Right atrium auricular region (tissue), 2 donors: ENCODE measurements at places on chromosomes 7 and 10.

- DNase-seq = no peak
Measured at GRCh38 chr10:119166118-119166500, 595 bp upstream of the SFXN4 start.

DNA sequence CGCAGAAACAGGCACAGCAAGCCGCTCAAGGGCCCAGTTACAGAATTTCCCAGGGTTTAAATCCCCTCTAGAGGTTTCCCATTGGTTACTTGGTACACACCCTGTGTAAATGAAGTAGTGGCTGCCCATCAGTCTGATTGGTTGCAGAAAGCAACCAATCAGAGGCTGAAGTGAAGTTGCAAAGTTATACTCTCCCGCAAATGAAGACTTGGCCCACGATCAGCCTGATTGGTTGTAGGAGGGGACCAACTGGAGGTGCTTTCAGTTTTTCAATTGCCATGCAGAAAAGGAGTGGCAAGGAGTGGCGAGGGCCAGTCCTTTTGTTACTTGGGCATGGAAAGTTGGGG lies 909.2 kb upstream of the AUTS2 start:
- DNase-seq = no peak

- DNase-seq = no peak
Measured at GRCh38 chr10:50788951-50789945, 49.5 kb downstream of the ASAH2B start.

DNA sequence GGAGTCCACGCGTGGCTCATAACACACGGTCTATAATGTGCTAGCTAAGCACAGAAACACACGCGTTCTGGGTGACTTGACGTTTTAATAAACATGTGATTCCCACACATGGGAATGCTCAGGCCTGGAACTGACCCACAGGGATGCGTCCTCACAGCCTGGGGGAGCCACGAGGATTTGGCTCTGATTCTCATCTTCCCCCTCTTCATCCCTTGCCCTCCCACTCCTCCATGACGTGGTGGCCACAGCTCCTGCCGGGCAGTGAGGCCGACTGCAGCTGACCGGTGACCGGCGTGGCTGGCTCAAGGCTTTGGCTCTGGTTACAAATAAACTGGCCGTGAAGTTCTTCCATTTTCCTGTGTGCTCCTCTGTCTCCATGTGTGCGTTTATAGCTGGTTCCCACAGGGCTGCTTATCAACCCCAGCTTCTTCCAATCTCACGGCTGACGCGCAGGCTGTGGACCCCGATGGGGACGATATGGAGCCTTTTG lies 40.9 kb upstream of the KLF6 start:
- no peak for DNase-seq

DNA sequence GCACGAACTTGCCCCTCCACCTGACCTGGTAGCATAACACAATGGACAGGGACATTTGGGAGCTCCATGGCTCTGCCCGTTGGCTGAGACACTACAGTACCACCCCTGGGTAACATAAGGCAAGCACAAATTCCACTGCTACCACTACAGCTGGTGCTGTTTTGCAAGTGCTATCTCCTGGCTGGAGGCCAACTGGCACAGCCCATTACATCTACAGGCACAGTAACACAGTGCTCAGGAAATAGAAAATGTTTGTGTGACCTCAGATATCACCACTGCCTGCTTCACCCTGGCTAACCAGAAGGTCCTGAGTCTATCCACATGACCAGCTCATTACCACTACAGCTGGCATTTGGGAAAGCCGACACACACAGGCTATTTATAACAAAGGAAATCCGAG lies 631.1 kb upstream of the MBL2 start:
- peak; percentile 66 for DNase-seq

DNA sequence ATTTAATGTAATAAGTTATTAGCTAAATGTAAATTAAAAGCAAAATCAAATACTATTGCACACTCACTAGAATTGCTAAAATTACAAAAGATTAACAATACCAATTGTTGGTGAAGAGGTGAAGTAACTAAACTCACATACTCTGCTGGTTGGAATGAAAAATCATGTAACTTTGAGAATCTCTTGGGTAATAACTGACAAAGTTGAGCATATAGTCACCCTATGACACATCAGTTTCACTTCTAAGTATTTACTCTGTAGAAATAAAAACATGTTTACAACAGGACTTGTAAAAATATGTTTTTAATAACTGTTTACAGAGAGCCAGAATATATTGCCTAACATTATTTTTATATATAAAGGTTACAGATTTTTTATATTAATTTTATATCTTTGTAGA lies 33.6 kb downstream of the CNTNAP2 start:
- no peak for DNase-seq

- DNase-seq = no peak
Measured at GRCh38 chr10:4351723-4352413, 474.1 kb upstream of the AKR1E2 start.

- no peak for DNase-seq
Measured at GRCh38 chr7:24831240-24831639, 74.0 kb upstream of the GSDME start.

- peak; percentile 73 for DNase-seq
Measured at GRCh38 chr7:31134246-31135188, 82.4 kb downstream of the ADCYAP1R1 start.

DNA sequence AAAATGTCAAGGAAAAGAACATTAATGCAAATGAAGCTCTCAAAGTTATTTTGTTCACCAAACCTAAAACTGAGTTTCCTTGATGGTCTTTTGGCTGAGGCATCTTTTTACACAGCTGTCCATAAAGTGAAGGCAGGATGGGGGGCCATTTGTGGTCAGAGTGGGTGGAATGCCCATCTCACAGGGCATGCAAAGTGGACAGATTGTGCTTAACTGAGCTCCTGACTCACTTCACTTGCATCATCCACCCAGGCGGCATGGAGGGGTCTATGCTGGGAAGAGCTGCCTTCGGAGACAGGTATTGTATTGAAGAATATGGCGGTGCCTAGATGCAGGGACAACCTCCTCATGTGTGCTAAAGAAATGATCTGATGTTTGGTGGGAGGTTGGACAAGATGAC lies 905.3 kb downstream of the KCNMA1 start:
- no peak for DNase-seq

GRCh38 chr7:66505531-66506451 lies 122.9 kb upstream of the KCTD7 start:
- no peak for DNase-seq

GRCh38 chr7:51665045-51665780 lies 348.6 kb upstream of the COBL start:
- no peak for DNase-seq

DNA sequence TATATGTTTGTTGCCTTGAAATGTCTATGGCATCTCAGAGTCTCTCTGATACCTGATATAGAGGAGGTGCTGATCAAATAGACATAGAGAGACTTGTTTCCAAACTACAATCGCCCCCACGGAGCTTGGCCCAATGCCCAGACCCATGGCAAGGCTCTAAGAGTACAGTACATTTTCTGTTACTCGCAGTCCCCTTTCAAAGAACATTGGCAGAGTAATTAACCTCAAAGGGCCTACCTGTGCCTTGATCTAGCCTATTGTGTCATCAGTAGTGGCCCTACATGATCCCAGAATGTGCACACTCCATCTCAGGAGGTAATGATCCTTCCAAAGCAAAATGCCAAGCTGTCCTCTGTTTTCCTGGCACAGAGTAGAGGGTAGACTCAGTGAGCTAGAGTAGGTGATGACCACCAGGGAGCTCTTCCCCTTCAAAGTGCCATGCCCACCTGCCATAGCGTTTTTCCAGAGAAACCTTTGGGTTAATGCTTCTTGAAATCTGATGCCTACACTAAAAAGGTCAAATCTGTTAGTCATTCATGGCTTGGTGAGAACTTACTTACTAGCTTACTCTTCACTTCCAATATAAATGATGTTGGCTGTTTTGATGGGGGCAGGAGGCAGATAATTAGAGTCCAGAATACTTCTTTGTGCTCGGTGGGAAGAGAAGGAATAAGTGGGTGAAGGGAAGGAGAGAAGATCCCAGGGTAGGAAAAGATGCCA lies 41.2 kb upstream of the ACSL5 start:
- DNase-seq = peak; percentile 40

GRCh38 chr10:77406764-77407430 lies 230.7 kb downstream of the KCNMA1 start:
- no peak for DNase-seq

DNA sequence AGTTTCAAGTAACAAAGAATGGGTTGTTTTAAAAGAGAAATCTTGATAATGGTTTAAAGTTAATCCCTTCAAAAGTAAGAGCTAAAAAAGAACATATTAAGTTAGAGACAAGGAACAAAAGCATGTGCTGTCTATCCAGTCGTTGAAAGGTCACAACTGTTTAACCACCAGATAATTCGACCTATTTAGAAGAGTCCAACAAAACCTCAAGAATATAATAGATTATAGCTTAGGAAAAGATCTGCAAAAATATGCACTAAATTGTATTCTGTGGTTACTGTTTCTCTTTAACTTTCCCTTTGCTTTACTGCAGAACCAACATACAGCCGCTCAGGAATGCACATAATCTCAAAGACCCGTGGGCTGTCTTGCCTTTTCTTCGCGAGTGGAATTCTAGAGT lies 74.9 kb downstream of the PCGF5 start:
- DNase-seq = no peak

GRCh38 chr7:41098402-41098801 lies 604.5 kb downstream of the INHBA start:
- no peak for DNase-seq

DNA sequence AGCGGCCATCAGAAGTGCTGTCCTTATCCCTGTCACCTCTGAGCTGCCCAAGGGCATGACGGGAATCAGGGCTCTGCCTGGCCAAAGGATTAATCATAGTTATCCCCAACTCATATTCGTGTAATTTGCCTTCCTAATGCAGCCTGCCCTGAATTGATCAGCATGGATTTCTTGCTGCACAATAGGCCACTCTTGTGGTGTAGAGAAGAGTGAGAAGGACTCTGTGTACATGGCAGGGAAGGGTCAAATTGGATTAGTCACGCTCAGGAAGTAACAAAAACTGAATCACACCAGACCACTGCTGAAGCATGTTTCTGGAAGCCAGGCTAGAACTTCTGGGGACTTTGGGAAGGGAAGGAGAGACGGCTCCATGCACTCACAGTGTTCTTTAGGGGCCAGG lies 227.0 kb downstream of the BUB3 start:
- DNase-seq = no peak

GRCh38 chr7:101243646-101244374 lies 1.1 kb downstream of the FIS1 start:
- DNase-seq = no peak

DNA sequence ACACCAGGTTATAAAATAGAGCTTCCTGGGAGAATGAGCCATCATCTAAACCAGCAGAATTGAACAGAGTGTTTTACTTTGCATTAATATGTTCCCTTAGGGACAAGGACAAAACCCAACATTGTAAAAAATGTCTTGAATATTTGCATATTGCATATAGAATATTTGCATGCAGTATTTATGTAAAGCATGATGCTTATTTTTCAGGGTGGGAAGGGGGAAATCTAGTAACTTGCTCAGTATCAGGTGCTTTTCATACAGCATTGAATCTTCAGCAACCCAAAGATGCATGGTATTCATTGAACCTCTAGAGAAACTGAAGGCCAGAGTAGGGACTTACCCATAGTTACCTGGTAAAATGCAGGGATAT lies 409.2 kb upstream of the ZMIZ1 start:
- no peak for DNase-seq

DNA sequence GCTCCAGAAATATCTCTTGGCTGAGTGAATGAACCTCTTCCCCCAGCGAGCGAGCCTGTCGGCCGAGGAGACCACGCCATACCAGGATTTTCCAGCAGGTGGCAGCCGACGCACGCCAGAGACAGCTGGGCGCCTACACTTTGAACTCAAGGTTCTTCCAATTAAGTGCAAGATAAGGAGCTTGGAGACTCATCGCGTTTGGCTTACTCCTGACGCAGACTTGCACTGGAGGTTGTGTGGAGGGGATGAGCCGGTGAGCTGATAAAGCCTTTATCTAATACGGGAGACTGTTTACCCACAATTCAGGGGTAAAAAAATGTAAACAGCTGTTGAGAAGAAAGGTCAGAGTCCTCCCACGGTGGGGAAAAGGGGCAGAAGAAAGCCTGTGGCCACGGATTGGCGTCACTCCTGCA lies 45.9 kb upstream of the EMX2 start:
- peak; percentile 89 for DNase-seq
